MM.1S (cell line): ENCODE measurements at places on chromosomes 4 and X.
A peak's percentile ranks its signal among the peaks of the same experiment; 100 is the strongest.

GRCh38 chrX:131741103-131741581 lies 197.3 kb downstream of the OR13H1 start:
- H3K36me3 ChIP-seq, result no peaks in the 10 kb centered on the region
- H3K27me3 ChIP-seq, result no peaks in the 10 kb centered on the region
- H3K4me3 ChIP-seq, result peak overlapping the region; percentile 32
- peak; percentile 85 for DNase-seq
- H3K4me1 ChIP-seq, result no peaks in the 10 kb centered on the region
- H3K27ac ChIP-seq, result peak overlapping the region; percentile 69

- no peak for DNase-seq
- peak overlapping the region; percentile 81 for H3K27ac ChIP-seq
- H3K4me1 ChIP-seq, result peaks cover 49% of the 10 kb centered on the region
- H3K27me3 ChIP-seq, result no peaks in the 10 kb centered on the region
- H3K4me3 ChIP-seq, result no peak overlapping the region
- H3K36me3 ChIP-seq, result no peaks in the 10 kb centered on the region
Measured at GRCh38 chr4:123417813-123418212, 21.2 kb downstream of the SPRY1 start.

GRCh38 chrX:11319806-11320520 lies 26.8 kb downstream of the AMELX start:
- DNase-seq, result peak; percentile 70
- peaks cover 14% of the 10 kb centered on the region for H3K4me1 ChIP-seq
- H3K4me3 ChIP-seq, result peak overlapping the region; percentile 31
- H3K27ac ChIP-seq, result peak overlapping the region; percentile 81
- no peaks in the 10 kb centered on the region for H3K27me3 ChIP-seq

GRCh38 chrX:115178473-115178872 lies 10.7 kb upstream of the RBMXL3 start:
- no peak for DNase-seq
- H3K36me3 ChIP-seq, result no peaks in the 10 kb centered on the region
- no peak overlapping the region for H3K4me3 ChIP-seq
- H3K27me3 ChIP-seq, result no peaks in the 10 kb centered on the region

DNA sequence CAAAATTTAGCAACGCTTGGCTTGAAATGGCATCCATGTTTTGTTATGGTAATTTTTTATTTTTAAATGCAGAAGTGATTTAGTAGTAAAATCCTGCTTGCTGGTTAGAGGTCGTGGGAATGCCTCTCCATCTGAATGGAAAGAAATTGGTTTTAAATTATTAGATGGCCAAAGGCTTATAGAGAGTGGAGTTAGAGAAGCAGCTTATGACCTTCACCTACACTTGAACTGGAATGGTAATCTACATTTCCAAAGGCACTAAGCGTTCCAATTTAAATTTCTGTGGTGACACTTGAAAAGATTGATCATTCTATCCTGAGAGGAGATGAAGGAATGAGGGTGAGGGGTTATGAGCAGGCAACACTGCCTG lies 280.7 kb downstream of the RAPGEF2 start:
- H3K4me1 ChIP-seq, result no peaks in the 10 kb centered on the region
- H3K36me3 ChIP-seq, result no peaks in the 10 kb centered on the region
- no peaks in the 10 kb centered on the region for H3K27me3 ChIP-seq
- DNase-seq, result no peak
- H3K27ac ChIP-seq, result no peak overlapping the region

- no peaks in the 10 kb centered on the region for H3K36me3 ChIP-seq
- H3K27me3 ChIP-seq, result no peaks in the 10 kb centered on the region
- H3K4me3 ChIP-seq, result no peak overlapping the region
- DNase-seq, result peak; percentile 28
- H3K27ac ChIP-seq, result no peak overlapping the region
Measured at GRCh38 chr4:163107754-163108153, 58.9 kb downstream of the NAF1 start.

- peaks cover 30% of the 10 kb centered on the region for H3K4me1 ChIP-seq
- H3K4me3 ChIP-seq, result no peak overlapping the region
- no peaks in the 10 kb centered on the region for H3K27me3 ChIP-seq
- H3K36me3 ChIP-seq, result no peaks in the 10 kb centered on the region
- no peak overlapping the region for H3K27ac ChIP-seq
Measured at GRCh38 chr4:100165809-100166208, 24.5 kb downstream of the DDIT4L start.

GRCh38 chrX:47232803-47233332 lies at the start of gene USP11:
Gene USP11 (plus strand): TSS chrX:47233009. CDS start chrX:47233044, 35 bp downstream.
- no peaks in the 10 kb centered on the region for H3K4me1 ChIP-seq
- no peaks in the 10 kb centered on the region for H3K27me3 ChIP-seq
- no peak for DNase-seq
- no peaks in the 10 kb centered on the region for H3K36me3 ChIP-seq

GRCh38 chr4:130163701-130164100 lies 1067.7 kb downstream of the C4orf33 start:
- H3K4me1 ChIP-seq, result no peaks in the 10 kb centered on the region
- no peak overlapping the region for H3K4me3 ChIP-seq
- H3K36me3 ChIP-seq, result no peaks in the 10 kb centered on the region
